ENCODE measurements at places on chromosomes 12 and 14. TPM values are rescaled to one million over a fixed set of nuclear protein-coding genes. Genes with fewer than 3 reads are reported as not detected.

Gene ARHGEF40
- 17.4 TPM for total RNA-seq

Gene NT5DC3
- 179 TPM for total RNA-seq

Gene DEGS2
- 0.28 TPM for total RNA-seq

Gene TEAD4
- total RNA-seq = 3.8 TPM

Gene ANKS1B
- 57.3 TPM for total RNA-seq

Gene CCDC197
- total RNA-seq = not detected

Gene EIF2S3B
- total RNA-seq = 0.66 TPM

Gene LRFN5
- 13.7 TPM for total RNA-seq

Gene CRACR2A
- total RNA-seq = 2.0 TPM

Gene PTGDR
- 0.66 TPM for total RNA-seq

Gene TSPAN19
- not detected for total RNA-seq

- H3K4me3 ChIP-seq = no peak overlapping the region
- no peaks in the 10 kb centered on the region for H3K27me3 ChIP-seq
- no peak overlapping the region for H3K27ac ChIP-seq
Measured at GRCh38 chr12:26748741-26749431, 84.1 kb downstream of the ITPR2 start.

GRCh38 chr14:106422066-106422465 is 895.7 kb downstream of the TMEM121 start:
- no peaks in the 10 kb centered on the region for H3K4me1 ChIP-seq
- DNase-seq = no peak
- H3K27ac ChIP-seq = no peak overlapping the region
- no peak overlapping the region for H3K4me3 ChIP-seq
- H3K27me3 ChIP-seq = no peaks in the 10 kb centered on the region
- no peaks in the 10 kb centered on the region for H3K36me3 ChIP-seq

DNA sequence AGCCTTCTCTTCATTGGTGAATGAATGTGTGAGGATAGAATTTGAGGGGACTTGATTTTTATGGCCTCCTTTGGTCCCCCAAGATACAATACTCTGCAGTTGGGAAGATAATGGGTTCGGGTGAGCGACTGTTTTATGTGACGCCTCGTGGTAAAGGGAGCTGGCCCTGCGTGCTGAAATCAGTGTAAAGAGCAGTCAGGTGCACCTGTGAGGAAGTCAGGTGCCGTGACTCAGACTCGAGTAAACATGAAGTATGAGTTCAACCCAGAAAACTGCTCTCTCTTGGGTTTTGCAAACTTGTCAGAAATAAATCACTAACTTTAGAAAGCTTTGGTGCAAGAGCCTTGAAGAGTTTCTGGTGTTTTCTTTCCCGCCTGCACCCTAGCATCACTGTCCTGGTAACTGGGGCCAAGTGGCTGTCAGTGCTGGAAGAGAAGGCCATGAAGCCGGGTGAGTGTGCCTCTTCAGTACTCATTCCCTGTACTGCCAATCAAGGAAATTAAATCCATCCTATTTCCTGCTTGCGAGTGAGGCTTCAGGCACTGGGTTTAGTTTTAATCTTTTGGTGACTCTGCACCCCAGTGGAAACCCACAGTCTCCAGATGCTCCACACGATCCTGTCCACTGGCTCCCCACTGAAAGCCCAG is 59.2 kb downstream of the AACS start:
- no peaks in the 10 kb centered on the region for H3K27me3 ChIP-seq
- no peak overlapping the region for H3K4me3 ChIP-seq
- no peaks in the 10 kb centered on the region for H3K4me1 ChIP-seq
- H3K27ac ChIP-seq = no peak overlapping the region

DNA sequence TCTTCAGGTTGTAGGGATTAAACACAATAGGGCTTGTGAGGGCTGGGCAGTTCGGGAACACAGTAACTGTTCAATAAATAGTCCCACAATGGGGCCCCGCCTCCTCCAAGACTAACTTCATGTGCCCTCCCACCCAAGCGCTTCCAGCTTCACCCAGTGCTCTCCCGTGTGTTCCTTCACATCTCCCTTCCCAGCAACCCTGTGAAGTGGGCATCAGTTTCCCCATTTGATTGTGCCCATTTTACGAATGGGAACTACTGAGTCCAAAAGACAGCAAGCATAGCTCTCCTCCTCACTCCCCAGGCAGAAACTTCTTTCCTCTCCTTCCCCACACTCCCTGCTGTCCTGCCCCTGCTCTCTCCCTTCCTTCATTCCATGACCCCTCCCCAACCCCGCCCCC is 6.2 kb upstream of the TRPV4 start:
- H3K4me1 ChIP-seq = no peaks in the 10 kb centered on the region
- H3K36me3 ChIP-seq = no peaks in the 10 kb centered on the region
- DNase-seq = no peak
- no peak overlapping the region for H3K4me3 ChIP-seq
- peaks cover 5% of the 10 kb centered on the region for H3K27me3 ChIP-seq

DNA sequence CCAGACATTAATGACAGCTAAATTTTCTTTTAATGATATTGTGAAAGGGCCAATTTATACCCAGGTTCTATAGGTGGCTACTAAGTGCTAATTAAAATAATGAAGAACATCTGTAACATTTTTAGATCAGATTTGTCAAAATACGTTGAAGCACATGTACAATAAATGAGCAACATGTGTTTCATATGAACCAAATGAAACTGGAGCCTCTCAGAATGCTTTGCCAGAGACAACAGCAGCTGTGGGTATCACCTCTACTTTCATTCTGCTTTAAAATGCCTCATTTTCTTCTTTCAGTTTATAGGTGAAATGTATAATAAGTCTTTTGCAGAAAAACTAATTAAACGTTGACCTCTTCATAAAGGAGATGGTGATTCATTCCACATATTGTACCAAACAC is 26.1 kb upstream of the MYF6 start:
- DNase-seq = no peak
- no peaks in the 10 kb centered on the region for H3K36me3 ChIP-seq
- no peaks in the 10 kb centered on the region for H3K4me1 ChIP-seq
- no peak overlapping the region for H3K27ac ChIP-seq
- H3K27me3 ChIP-seq = no peaks in the 10 kb centered on the region
- no peak overlapping the region for H3K4me3 ChIP-seq

GRCh38 chr12:23634344-23634743 is 315.1 kb downstream of the SOX5 start:
- no peak overlapping the region for H3K4me3 ChIP-seq
- no peaks in the 10 kb centered on the region for H3K36me3 ChIP-seq
- H3K27me3 ChIP-seq = no peaks in the 10 kb centered on the region
- DNase-seq = no peak
- H3K4me1 ChIP-seq = no peaks in the 10 kb centered on the region

DNA sequence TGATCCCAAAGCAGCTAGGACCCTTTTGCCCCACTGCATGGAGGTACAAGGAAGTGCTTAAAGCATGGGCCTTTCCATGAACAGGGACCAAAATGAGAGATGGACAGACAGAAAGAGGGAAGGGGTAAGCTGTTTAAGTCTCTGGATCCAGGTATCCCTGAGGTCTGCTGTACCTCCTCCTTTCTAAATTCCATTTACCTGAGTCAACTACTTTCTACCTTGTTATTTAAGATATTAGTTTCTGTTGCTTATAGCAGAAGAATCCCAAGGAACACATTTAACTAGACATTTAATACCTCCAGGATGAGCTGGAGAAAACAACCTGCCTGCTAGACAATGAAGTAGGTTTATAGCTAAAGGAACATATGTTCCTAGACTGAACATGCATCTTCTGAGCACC is 157.6 kb upstream of the TMCC3 start:
- H3K27ac ChIP-seq = no peak overlapping the region
- H3K4me3 ChIP-seq = no peak overlapping the region
- no peaks in the 10 kb centered on the region for H3K27me3 ChIP-seq

GRCh38 chr14:33967138-33967537 is 16.3 kb upstream of the EGLN3 start:
- no peak overlapping the region for H3K27ac ChIP-seq
- no peak overlapping the region for H3K4me3 ChIP-seq
- no peak for DNase-seq
- no peaks in the 10 kb centered on the region for H3K27me3 ChIP-seq
- H3K4me1 ChIP-seq = no peaks in the 10 kb centered on the region
- no peaks in the 10 kb centered on the region for H3K36me3 ChIP-seq

DNA sequence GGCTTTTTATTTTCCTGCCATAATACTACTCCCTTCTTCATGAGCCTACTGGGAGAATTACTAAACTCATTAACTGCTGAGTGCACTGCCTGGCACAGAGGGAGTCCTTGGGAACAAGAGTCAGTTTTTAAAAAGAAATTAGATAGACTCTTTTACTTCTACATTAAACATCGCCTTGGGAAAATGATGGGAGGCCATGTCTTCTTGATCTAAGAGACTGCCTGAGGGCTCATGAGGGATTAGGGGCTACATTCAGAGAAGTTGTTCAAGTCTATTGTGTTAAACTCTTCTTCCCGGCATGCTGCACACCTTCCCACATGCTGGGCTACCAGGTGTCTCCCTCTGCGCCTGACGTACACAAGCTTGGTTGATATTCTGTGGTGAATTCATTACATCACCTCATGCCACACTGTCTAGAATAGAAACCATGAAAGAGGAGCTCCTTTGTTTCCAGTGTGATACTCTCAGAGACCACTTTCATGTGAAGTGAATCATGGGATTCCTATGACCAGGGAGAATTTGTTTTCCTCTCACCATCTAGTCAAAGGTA is 1422.3 kb downstream of the AACS start:
- no peaks in the 10 kb centered on the region for H3K4me1 ChIP-seq
- DNase-seq = no peak
- H3K36me3 ChIP-seq = no peaks in the 10 kb centered on the region
- no peak overlapping the region for H3K4me3 ChIP-seq

DNA sequence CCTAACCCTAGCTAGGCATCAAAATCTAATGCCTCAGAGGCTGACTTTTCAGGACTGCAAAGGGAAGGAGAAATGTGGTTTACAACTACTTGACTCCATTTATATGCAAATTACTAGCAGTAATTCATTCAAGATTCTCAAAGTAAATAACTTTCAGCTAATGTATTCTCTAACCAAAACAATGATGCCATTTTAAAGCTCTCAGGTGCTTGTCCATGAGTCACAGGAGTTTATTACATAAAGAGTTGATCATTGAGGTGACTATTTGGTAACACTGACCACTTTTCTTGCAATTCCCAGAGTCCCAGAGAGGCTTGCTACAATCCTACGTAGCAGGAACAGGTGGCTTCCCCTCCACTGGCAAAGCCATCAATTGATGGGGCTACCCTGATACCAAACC is 109.0 kb upstream of the SLC35F4 start:
- no peak overlapping the region for H3K27ac ChIP-seq
- no peaks in the 10 kb centered on the region for H3K4me1 ChIP-seq
- no peaks in the 10 kb centered on the region for H3K27me3 ChIP-seq
- no peak overlapping the region for H3K4me3 ChIP-seq
- no peak for DNase-seq

GRCh38 chr12:63844391-63845341 is at the start of gene SRGAP1:
TSS of gene SRGAP1 (plus strand) at chr12:63844700. CDS start at chr12:63844817, 117 bp downstream.
- DNase-seq = peak; percentile 86
- peak within 1 kb of the TSS; percentile 71 for H3K4me3 ChIP-seq
- peak within 1 kb of the TSS; percentile 99 for H3K27ac ChIP-seq
- H3K27me3 ChIP-seq = no peaks in the 10 kb centered on the region

GRCh38 chr12:64800640-64801039 is 23.8 kb upstream of the TBC1D30 start:
- no peak overlapping the region for H3K27ac ChIP-seq
- H3K36me3 ChIP-seq = no peaks in the 10 kb centered on the region
- no peak for DNase-seq

GRCh38 chr14:77859934-77860570 is 60.1 kb downstream of the ADCK1 start:
- no peaks in the 10 kb centered on the region for H3K36me3 ChIP-seq
- no peak for DNase-seq
- no peak overlapping the region for H3K4me3 ChIP-seq
- no peaks in the 10 kb centered on the region for H3K4me1 ChIP-seq
- H3K27ac ChIP-seq = no peak overlapping the region
- no peaks in the 10 kb centered on the region for H3K27me3 ChIP-seq

GRCh38 chr14:53663709-53664108 is 292.9 kb downstream of the BMP4 start:
- H3K4me1 ChIP-seq = no peaks in the 10 kb centered on the region
- H3K4me3 ChIP-seq = no peak overlapping the region
- DNase-seq = peak; percentile 66
- no peaks in the 10 kb centered on the region for H3K27me3 ChIP-seq

DNA sequence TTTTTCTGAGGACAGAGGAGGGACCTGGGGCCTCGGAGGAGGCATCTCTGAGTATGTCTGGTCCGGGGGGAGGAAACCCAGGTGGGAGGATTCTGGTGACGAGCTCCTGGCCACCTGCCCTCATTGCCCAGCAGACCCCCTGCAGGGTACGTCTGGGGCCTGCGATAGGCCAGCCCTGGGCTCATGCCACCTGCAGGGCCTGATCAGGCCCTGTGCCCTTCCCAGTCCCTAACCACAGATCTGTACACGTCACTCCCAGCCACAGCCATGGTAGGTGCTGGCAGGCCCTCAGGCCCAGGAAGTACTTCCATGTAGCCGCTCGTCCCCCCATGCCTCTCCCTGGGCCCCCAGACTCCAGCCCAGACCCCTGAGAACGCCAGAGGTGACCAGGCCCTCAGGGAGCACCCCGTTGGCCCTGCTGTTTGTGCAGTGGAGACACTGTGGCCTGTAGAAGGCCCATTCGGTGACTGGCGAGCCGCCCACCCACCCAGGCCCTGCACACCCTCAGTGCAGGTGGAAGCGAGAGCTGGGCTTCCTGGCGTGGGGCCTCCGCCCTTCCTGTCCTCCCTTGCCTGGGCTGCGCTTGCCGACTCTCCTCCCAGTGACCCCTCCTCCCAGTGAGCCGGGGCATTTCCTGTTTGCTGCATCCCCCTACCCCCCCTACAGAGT is 5.7 kb downstream of the INF2 start:
- peak overlapping the region; percentile 62 for H3K27ac ChIP-seq
- H3K4me1 ChIP-seq = peaks cover 100% of the 10 kb centered on the region
- no peak for DNase-seq
- H3K36me3 ChIP-seq = peaks cover 17% of the 10 kb centered on the region
- no peak overlapping the region for H3K4me3 ChIP-seq
- no peaks in the 10 kb centered on the region for H3K27me3 ChIP-seq

DNA sequence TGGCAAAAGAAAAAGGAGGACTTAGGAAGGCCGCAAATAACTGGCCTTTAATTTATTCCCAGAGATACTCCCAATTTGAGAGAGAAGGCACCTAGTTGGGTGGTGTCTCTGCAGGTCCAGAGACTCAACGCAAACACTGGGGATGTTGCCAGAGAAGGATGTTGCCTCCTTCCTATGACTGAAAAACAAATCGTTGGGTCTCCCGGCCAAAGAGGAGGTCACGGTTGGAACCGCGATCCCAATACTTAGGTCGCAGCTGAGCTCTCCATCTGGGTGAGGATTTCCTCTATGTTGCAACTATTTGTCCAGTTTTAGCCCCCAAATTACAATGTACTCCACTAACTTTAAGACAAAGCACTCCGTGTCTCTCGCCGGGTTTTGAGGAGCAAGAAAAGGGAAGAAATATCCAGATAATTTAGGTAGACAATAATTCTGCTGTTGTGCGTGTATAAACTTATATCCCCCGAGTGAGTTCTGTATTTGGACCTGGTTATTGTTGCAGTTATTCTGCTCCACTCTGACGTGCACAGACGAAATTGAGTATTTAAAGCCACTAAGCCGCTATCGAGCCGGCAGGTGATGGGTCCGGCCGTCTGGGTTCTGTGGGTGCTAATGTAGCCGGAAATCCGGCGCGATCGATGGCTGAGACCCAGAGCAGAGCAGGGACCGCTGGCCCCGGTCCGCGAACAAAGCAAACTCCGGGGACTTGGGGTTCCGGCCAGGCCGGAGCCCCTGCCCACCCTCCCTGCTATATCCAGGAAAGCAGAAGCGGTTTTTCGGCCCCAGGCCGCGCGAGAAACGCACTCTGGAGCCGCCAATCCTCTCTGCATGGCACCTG is 5.7 kb downstream of the HOXC12 start:
- peaks cover 100% of the 10 kb centered on the region for H3K27me3 ChIP-seq
- H3K36me3 ChIP-seq = no peaks in the 10 kb centered on the region
- no peak for DNase-seq
- no peak overlapping the region for H3K4me3 ChIP-seq
- H3K4me1 ChIP-seq = no peaks in the 10 kb centered on the region

All from sigmoid colon (tissue), 7 donors.